ENCODE measurements at places on chromosomes 5 and 9.

- no peak for DNase-seq
Observed at GRCh38 chr9:133677126-133678010, 41.2 kb downstream of the DBH start.

- DNase-seq = no peak
Observed at GRCh38 chr9:89465726-89466308, 32.1 kb downstream of the SEMA4D start.

GRCh38 chr9:26142631-26143030 lies 464.4 kb upstream of the TUSC1 start:
- DNase-seq = no peak

DNA sequence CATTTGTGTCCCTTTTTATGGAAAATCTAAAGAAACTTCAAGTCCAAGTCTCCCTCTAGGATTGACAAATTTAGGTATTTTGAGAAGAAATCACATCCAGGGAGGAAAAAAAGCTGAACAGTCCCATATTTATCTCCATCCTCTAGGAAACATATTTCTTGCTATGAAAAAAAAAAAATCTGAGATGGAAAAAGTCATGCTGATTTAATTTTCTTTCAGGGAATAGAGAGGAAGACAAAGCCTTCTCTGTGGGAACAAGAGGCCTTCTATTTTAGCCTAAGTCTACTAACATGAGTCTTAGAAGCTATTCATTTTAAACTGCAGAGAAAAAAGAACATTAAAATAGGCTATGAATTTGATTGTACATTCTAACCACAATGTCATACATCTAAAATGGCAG lies 63.1 kb upstream of the CDK5RAP2 start:
- no peak for DNase-seq

DNA sequence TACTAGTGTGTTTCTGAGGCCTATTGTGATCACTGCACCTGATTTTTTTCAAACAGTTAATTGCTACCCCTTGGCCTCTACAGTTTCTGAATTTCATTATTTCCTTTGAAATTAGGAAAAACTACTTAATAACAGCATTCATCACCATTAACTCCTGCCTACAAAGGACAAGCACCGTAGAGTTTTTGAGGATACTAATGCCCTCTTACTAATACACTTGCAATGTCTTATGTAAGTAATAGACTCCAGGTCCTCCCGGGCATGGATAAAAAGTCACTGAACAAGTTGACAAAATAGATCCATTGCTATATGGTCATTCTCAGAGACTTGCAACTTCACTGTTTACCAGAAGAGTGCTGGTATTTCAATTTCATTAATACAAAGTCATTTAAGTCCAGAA lies 1172.5 kb downstream of the CDH12 start:
- DNase-seq = no peak

DNA sequence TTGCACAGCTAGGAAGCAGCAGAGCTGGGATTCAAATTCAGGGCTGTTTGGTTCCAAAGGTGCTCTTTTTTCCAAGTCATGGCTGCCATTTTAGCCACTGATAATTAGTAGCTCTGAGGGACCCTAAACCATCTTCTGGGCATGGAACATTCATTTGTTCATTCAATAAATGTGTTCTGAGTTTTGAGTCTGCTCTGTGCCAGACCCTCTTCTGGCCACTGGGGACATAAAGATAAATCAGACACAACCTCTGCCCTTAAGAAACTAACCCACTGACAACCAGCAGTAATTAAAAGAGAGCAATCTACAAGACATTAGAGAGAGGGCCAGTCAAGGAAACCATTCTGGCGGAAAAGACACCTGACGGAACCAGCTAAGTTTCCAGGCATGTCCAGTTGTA lies 2.0 kb upstream of the CPEB4 start:
- DNase-seq = no peak

GRCh38 chr9:127873223-127873691 lies 4.2 kb downstream of the AK1 start:
- no peak for DNase-seq

DNA sequence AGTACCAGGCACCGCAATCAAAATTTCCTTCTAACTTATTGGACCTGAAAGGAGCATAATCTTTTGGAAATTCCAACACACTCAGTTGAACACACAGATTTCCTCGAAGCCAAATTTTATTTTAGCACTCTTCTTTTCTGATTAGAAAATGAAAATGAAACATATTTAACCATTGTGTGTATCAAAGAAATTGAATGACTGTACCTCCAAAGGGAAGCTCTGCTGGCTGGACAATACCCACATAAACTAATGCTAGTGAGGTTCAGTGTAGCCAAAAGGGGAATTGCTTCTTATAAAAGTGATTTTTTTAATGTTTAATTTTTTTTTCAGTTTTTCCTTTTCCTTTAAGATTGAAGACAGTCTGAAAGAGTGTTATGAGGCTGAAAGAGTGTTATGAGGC lies 239.6 kb upstream of the NREP start:
- DNase-seq = no peak

GRCh38 chr9:123401879-123402513 lies 46.0 kb downstream of the CRB2 start:
- no peak for DNase-seq

- no peak for DNase-seq
Observed at GRCh38 chr5:150320044-150320613, 17.4 kb upstream of the ARSI start.

- no peak for DNase-seq
Observed at GRCh38 chr5:36904677-36905076, 28.1 kb downstream of the NIPBL start.

GRCh38 chr5:141846031-141846430 lies 32.2 kb downstream of the PCDH1 start:
- DNase-seq = no peak

GRCh38 chr9:104788251-104788650 lies 24.3 kb downstream of the NIPSNAP3B start:
- DNase-seq = no peak

- no peak for DNase-seq
Observed at GRCh38 chr5:12861886-12862654, 957.8 kb upstream of the CTNND2 start.

DNA sequence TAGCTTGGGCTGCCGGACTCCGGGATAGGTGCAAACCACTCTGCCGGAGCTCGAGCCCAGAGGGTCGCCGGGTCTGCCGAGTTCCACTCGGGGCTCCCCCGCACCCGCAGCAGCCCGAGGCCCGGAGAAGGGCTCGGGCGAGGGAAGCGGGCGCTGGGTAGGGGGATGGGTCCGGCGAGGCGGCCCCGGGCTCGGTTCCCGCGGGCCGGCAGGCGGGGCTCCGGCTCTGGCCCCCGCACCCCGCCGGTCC lies 507 bp downstream of the RICTOR start:
- no peak for DNase-seq

GRCh38 chr9:16217943-16218701 lies 652.3 kb downstream of the BNC2 start:
- no peak for DNase-seq

DNA sequence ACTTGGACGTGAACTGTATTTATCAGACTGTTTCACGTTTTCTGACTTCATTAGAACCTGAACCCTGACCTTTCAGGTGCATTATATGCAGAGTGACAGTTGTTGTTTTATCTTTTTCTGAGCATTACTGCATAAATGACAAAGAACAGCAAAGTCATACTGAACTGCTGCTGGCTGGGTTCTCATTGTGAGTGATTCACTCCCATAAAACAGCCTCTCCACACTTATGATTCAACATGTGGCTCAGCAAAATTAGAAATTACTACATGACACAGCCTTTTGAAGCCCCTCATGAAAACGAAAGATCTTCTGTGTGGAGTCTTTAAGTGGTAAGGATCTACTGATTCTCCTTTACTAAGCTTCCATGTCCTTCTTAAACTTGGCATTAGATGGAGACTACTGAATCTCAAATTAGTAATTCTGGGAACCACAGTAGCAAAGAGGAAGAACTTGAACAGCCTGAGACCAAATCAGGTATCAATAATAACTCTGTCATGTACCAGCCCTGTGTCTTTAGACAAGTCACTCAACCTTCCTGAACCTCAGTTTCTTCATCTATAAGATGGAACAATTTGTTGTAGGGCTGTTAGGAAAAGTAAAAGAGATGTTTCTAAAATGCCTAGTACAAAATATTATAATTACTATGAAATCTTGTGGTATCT lies 172.3 kb upstream of the GNA14 start:
- no peak for DNase-seq

DNA sequence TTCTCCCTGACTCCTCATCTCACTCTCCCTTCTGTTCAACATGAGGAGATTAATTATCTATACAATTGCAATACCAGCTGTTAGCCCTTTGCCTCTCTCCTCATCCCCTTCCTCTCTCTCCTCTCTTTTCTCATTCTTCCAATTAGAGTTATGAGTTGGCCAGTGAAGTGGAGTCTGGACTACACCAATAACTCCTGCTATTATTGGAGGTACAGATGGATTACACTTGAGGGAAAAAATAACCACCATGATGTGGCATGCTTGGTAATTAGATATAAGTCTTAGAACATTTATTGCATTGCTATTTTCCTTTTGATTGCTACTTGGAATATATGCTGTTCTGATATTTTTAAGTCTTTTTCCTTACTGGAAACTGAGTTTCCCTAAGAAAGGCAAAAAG lies 159.2 kb downstream of the FRMD3 start:
- no peak for DNase-seq

- DNase-seq = no peak
Observed at GRCh38 chr5:149227168-149227826, 44.4 kb upstream of the AFAP1L1 start.

DNA sequence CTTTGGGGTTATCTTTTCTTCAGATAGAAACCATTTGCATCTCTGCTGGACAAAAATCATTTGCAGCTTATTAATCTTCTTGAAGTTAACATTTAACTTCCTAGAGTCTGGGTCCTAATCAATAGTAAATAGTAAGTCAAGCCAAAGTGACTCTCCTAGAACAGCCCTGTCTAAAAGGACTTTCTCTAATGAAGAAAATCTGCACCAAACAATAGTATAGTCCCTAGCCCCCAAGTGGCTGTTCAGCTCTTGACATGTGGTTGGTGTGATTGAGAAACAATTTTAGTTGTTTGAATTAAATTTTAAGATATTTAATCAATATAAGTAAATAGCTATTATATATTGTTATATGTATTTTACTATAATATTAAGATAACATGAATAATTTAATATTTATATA lies 64.6 kb upstream of the SHB start:
- DNase-seq = no peak

DNA sequence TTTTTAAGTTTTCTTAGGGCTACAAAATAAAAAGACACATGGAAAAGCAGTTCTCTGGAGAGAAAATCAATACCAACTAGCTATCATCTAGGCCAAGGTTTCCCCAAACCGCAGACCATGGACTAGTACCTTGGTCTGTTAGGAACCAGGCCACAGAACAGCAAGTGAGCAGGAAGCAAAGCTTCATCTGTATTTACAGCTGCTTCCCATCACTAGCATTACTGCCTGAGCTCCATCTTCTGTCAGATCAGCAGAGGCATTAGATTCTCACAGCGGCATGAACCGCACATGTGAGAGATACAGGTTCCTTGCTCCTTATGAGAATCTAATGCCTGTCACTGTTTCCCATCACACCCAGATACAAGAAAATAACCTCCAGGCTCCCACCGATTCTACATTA lies 1907.6 kb upstream of the ACO1 start:
- DNase-seq = no peak

- DNase-seq = no peak
Observed at GRCh38 chr5:172695232-172696054, 54.4 kb downstream of the NEURL1B start.

DNA sequence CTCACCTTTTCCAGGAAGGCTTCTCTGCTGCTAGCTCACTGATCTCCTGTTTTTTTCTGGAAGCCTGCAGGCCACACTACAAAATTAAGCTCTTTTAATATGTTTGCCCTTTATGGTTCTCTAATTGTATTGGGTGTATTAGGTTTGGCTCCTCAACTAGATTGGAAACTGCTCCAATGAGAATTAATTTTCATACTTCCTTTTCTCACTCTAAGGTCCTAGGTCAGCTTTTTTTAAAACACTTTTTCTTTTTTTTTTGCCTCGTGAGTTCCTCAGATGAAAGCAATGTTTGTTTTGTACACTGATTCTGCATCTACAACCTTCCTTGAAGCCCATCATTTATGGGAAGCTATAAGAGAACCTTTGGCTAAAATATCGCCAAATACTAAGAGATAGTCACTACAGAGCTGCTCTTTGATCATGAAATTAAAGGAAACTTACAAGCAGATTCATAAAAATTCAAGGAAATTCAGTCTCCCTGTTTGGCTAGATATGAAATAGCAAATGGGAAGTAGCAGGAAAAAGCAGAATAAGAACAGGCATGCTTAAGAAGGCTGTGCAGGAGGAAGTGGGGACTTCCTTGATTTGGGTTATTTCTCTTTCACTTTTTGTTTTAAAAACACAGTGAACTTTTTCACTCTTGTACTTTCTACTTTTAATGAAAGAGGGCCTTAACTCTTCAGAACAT lies 55.2 kb upstream of the FYB1 start:
- DNase-seq = peak; percentile 64

GRCh38 chr9:16501726-16502125 lies 368.7 kb downstream of the BNC2 start:
- no peak for DNase-seq

DNA sequence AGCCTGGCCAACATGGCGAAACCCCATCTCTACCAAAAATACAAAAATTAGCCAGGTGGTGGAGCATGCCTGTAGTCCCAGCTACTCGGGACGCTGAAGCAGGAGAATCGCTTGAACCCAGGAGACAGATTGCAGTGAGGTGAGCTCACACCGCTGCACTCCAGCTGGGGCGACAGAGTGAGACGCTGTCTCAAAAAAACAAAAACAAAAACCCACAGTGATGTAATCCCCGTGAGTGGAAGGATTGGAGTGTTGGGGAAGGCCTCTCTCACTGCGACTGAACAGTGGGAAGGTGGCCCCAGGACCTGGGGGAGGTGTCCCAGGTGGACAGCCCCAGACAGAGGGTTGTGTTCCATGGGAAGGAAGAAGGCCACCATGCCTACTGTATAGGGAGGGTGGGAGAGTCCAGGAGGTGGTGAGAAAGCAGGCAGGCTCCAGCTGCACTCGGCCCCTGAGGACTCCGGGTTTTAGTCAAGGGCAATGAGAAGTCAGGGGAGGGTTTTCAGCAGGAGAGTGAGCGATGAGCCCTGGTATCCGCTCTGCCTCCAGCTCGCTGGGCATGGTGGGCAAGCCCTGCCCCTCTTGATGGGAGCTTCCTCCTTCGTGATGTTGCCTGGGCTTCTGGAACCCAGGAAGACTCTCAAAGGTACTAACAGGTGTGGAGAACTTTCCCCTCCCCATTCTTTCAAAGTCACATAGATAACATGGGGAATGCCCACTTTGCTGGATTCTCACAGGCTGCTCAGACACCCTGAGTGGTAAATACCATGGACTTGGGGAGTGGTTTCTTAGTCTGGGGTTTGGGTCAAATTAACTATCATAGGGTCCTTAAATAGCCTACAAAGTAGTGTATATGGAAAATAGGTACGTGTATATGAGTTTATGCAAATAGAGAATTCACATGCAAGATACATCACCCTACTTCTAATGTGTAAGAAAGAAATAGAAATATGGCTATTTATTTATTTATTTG lies 74.7 kb downstream of the PPARGC1B start:
- DNase-seq = no peak

DNA sequence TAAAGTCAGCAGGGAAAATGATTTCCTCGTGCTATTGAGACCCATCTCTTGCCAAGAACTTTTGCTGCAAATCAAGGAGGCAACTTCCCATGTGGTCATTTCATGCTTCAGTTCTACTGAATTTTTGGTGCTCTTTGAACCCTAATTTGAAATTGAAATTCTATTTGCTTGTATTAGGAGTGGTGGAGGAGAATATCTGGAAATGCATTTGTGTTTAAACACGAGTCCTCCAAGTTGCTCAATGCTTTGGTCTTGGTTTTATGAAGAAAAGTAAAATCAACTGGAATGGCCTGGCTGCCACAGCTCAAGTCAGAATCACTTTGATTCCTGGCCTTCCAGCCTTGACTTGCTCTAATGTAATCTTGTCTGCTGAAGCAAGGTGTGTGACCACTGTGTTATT lies 613.2 kb downstream of the TLE1 start:
- DNase-seq = no peak

Measured in B cell (primary cell).